SK-N-MC (cell line): ENCODE measurements at places on chromosomes 2 and 18.

GRCh38 chr18:48820483-48821250 lies 130.1 kb downstream of the SMAD7 start:
- DNase-seq: no peak

DNA sequence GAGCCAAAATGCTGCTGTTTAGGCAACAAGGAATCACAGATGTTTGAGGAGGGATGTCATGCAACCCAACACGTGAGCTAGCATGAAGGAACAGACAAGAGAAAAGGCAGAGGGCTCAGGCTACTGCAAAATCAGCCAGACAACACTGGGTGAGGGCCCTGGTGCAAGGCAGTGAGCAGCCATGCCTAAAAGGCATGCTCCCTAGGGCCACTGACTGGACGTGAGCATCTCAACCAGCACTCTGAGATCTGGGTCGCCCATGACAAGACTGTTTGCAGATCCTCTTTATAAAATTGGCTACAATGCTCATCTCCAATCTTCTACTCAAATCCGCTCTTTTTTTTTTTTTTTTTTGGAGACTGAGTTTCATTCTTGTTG lies 49.1 kb downstream of the KIAA2012 start:
- DNase-seq: no peak

DNA sequence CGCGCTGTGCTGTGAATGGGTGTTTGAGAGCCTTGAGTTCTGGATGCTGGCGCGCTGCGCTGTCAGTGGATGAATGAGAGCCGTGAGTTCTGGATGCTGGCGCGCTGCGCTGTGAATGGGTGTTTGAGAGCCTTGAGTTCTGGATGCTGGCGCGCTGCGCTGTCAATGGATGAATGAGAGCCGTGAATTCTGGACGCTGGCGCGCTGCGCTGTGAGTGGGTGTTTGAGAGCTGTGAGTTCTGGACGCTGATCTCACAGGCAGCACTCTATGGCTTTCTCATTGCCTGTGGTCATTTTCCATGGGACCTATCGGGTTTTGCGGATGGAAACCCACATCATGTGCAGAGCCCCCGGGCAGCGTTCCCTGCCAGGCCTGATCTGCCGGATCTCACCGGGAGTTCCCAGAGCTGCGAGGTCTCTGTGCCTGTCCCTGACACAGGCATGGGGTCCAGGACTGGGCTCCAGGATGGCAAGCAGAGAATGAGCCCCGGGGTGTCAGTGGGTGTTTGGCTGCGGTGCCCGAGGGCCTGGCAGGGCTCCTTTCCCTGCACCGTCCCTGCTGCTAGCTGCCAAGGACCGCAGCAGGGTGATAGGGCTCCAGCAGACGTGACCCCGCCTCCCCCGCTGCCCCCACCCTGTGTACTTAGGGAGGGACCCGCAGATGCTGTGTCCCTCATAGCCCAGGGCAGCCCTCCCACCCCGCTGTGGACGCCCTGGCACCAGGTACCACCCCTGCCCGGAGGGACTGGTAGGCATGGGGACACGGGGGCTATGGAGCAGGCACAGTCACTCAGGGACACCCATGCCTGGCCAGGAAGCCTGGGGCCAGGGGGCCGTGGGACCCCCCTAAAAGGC lies 9.7 kb downstream of the PDCD1 start:
- DNase-seq: no peak

DNA sequence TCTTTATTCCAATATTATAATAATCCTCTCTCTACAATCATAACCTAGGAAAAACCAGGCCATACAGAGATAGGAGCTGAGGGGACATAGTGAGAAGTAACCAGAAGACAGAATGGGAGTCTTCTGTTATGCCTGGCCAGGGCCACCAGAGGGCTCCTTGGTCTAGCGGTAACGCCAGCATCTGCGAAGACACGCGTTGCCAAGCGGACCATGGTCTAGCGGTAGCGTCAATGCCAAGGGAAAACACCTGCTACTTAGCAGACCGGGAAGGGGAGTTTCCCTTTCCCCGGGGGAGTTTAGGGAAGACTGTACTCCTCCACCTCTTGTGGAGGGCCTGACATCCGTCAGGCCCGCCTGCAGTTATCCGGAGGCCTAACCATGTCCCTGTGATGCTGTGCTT lies 36.6 kb downstream of the ARL6IP6 start:
- no peak for DNase-seq
